ENCODE measurements at places on chromosomes 16 and 17.
A peak's percentile ranks its signal among the peaks of the same experiment; 100 is the strongest.

GRCh38 chr16:79128706-79129105 lies 471.8 kb downstream of the MAF start:
- no peak for DNase-seq

DNA sequence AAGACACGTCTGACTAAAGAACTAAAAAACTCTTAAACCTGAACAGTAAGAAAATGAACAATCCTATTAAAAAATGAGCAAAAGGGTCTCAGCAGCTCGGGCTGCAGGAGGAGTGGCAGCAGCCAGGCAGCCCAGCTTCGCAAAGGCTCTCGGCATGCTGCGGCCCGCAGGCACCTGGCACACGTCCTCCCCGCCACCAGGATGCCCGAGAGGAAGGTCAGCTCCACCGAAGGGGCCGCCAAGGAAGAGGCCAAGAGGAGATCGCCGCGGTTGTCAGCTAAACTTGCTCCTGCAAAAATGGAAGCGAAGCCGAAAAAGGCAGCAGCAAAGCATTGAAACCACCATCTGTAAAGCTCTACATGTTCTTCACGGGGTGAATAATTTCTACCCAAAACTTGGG lies 173.5 kb downstream of the BCAS3 start:
- DNase-seq = no peak

GRCh38 chr16:55955845-55956244 lies 80.7 kb upstream of the CES5A start:
- DNase-seq = no peak

DNA sequence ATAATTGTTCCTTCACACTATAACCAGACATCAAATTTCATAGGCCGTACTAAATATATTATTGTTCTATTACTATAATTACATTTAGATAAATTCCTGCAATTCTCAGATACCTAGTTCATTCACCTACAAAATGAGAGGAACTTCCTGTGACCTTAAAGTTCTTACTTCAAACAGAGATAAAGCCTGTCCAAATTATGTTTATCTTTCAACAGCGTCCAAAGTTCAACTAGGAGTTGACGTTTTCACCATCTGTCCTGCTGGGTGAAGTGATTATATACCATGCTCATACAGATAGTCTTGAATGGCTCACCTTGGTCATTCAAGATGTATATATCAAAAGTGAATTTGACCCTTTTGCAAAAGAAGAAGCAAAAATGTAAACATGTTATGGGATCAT lies 440.6 kb downstream of the CDH8 start:
- no peak for DNase-seq

GRCh38 chr16:21179126-21179982 lies 20.9 kb downstream of the LDAF1 start:
- no peak for DNase-seq

- no peak for DNase-seq
These were observed 62.8 kb upstream of the GPR139 start for GRCh38 chr16:20136446-20136968.

DNA sequence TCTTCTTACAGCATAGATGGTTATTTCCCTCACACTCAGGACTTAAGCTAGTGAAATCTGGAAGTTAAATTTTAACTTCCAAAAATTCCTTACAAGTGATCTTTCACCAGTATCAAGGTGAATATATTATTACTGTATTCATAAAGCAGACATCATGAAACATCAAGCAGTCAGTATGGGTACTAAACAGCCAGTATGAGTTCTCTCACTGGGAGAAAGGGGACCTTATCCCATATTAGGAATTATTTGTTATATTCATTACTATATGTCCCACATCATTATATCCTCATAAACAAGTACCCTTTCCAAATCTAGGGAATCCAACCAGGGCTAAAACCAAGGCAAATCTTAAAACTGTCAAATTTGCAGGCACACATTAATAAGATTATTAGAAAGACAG lies 15.3 kb downstream of the NUFIP2 start:
- no peak for DNase-seq

GRCh38 chr17:81840826-81841778 lies 6.3 kb upstream of the PPP1R27 start:
- no peak for DNase-seq

DNA sequence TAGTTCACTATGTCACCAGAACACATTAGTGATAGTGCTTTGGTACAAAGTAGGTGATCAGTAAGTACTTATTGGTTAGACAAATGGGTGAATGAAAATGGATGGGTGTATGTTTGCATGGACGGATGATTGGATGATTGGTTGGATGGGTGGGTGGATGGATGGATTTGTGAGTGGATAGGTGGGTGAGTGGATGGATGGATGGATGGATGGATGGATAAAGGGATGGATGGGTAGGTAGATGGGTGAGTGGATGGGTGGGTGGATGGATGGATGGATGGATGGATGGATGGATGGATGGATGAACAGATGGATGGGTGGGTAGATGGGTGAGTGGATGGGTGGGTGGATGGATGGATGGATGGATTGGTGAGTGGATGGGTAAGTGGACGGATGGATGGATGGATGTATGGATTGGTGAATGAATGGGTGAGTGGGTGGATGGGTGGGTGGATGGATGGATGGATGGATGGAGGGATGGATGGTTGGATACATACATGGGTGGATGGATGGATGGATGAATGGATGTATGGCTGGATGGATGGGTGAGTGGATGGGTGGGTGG lies 225.3 kb upstream of the GSE1 start:
- DNase-seq = no peak

- no peak for DNase-seq
These were observed 1.7 kb upstream of the CCL1 start for GRCh38 chr17:34364751-34365150.

- DNase-seq = peak; percentile 88
These were observed 25.1 kb upstream of the FOXK2 start for GRCh38 chr17:82494236-82495055.

- no peak for DNase-seq
These were observed 47.4 kb upstream of the NUDT7 start for GRCh38 chr16:77674888-77675287.

DNA sequence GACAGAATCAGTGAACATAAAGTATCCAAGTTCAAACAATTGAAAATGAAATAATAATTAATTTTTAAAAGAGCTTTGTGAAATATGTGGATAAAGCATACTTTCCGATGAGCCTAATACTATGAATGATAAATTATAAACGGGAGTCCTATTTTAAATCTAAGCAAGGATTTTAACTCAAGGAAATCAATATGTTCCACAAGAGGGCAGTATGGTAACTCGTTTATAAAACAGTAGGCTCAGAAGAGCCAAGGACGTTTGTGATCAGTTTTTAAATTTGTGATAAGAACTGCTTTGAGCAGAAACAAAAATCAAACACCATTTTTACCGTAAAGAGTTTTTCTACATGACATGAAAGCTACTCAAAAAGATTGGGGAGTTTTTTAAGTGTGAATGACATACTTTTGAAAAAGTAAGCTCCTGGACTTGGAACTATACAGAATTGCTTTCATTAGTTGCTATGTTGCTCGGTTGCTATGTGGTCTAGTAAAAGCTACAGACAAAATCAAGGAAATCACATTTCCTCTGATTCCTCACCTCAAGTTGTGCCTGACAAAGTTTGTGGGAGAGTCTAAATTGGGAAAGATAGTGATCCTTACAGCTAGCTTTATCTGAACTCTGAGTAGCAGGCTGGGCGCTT lies 11.8 kb upstream of the TEKT1 start:
- peak; percentile 60 for DNase-seq

DNA sequence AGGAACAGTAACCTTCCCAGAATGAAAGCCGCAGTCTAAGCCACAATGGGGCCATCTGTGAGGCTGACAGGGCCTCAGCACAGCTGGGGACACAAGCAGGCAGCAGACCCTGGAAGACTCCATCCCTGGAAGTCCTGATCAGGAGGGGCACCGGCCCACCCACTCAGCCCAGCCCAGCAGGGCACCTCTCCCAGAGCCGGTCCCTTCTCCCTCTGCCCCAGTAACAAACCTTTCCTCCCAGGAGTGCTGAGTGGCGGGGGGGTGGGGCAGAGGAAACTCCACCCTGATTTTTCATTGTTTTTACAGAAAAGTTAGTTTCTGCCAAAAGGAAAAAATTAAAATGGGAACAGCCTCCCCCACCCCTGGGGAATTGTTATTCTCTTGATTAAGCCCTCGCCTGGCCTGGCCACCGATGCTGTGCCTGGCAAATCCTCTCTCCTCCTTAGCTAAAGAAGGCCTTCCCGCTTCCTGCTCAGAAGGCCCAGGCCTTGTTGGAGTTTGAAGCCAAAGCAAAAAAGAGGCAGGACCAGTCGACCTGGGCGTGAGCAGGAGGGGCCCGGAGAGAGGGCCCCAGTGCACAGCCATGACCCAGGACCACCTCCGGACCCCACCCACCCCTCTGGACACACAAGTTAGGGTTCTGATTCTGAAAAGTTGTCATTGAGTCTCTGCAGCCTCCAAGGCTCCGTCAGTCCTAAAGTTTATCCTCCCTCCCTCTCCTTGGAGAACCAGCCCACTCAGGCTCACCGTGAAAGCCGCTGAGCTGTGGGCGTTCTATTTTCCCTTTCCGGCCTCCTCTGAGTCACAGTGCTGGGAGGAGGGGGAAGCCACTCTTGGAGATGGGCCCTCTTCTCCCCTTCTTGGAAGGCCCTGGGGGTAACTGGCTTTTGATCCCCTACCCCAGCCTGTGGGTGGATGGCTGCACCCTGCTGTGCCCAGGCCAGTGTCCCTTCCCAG lies 128.4 kb upstream of the TNRC6C start:
- DNase-seq = peak; percentile 59

DNA sequence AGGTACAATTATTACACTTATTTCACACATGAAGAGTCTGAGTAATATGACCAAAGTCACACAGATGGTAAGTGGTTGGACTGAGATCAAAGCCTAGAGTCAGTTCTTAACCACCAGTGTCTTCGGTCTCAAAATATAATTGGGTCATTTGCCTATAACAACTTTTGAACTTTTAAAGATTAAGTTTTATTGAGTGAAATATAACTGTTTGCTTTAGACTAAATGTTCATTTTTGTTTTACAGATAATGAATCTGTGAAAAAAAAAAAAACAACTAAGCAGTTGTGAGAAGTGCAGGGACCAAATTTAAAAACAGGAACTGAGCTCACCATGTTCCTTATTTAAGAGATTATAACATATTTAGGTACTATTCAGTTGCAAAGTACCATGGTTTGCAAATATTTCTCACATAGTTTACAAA lies 150.1 kb downstream of the ITFG1 start:
- no peak for DNase-seq

Data from dermis microvascular lymphatic vessel endothelial cell (primary cell).